ENCODE measurements at places on chromosomes 1 and 21. TPM values are rescaled to one million over a fixed set of nuclear protein-coding genes. Genes with fewer than 3 reads are reported as not detected.

CRP gene
- total RNA-seq: not detected

DNM3 gene
- 0.62 TPM for total RNA-seq

PDC gene
- total RNA-seq: not detected

RGS7 gene
- total RNA-seq: 0.10 TPM

NHLH1 gene
- 0.51 TPM for total RNA-seq

OVAAL gene
- total RNA-seq: 4.1 TPM

MAGI3 gene
- 6.6 TPM for total RNA-seq

RBM11 gene
- total RNA-seq: not detected

ZNF593OS gene
- not detected for total RNA-seq

AMY1C gene
- not detected for total RNA-seq

LMX1A gene
- not detected for total RNA-seq

ANXA9 gene
- not detected for total RNA-seq

VASH2 gene
- 113 TPM for total RNA-seq

PAQR6 gene
- total RNA-seq: 1.1 TPM

FHAD1 gene
- total RNA-seq: 6.8 TPM

PTGS2 gene
- not detected for total RNA-seq

NBPF6 gene
- not detected for total RNA-seq

NOS1AP gene
- 0.62 TPM for total RNA-seq

COL6A1 gene
- 866 TPM for total RNA-seq

GUCA2B gene
- not detected for total RNA-seq

All from myocyte (in vitro differentiated cells).